Stimulated activated CD8-positive, alpha-beta memory T cell treated with anti-CD3 and anti-CD28 coated beads, Interleukin-4, amount 100 ng/mL, for 4 hours (primary cell): ENCODE measurements at places on chromosomes 7 and 10.
A peak's percentile ranks its signal among the peaks of the same experiment; 100 is the strongest.

- no peak for DNase-seq
Observed at GRCh38 chr10:95363303-95363912, 72.6 kb upstream of the PDLIM1 start.

- no peak for DNase-seq
Observed at GRCh38 chr10:89301232-89301631, 614 bp upstream of the IFIT2 start.

DNA sequence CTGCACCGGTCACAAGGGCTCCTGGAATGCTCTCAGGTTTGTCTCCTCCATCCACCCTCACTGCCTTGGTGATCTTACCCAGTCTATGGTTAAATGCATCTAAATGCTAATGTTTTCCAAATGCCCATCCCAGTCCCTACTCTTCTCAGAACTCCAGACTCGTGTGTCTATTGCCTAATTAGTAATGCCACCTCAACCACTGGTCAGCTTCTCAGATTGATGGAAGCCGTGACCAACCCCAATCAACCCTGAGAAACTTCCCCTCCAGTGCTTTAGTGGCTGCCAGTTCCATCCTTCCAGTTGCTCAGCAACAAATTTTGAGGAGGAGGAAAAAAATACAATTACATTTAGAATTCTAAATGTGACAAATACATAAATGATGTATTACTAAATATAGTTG, 18.6 kb downstream of the NUDCD3 start:
- no peak for DNase-seq

DNA sequence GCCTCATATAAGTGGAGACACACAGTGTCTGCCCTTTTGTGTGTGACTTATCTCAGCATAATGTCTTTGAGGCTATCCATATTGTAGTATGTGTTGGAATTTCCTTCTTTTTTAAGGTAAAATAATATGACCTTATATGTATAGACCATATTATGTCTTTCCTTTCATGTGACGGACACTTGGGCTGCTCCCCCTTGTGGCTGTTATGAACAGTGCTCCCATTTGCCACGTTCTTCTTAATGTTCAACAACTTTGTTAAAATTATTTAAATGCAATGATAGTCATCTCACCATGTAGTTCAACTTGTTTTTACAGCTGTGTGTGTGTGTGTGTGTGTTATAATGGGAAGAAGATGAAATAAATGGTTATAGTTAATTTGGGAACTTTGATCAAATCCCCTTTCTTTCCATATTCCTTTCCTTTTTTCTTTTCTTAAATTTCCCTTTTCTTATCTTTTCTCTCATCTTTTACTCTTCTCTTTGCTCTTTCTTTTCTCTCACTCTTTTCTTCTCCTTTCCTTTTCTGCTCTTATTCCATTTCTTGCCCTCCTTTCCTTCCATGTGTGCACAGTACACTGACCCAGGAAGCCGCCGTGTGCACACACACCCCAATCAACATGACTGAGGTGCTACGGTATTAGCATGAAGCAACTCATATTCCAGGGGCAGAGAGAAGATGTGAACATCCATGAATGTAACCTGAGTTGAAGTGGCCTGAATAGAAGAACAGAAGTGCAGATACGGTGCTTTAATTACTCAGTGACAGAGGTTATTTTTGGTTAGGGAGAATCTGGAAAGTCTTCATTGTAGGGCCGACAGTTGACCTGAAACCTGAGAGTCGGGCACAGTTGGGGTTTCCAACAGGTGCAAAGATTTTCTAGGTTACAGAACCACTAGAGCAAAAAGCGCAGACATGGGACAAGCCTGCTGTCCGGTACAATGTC, 596.6 kb downstream of the SDK1 start:
- DNase-seq, result peak; percentile 13
